Renal cortex interstitium (tissue), 15 donors: ENCODE measurements at places on chromosomes 6 and 20. TPM values are rescaled to one million over a fixed set of nuclear protein-coding genes. Genes with fewer than 3 reads are reported as not detected.
A peak's percentile ranks its signal among the peaks of the same experiment; 100 is the strongest.

DNA sequence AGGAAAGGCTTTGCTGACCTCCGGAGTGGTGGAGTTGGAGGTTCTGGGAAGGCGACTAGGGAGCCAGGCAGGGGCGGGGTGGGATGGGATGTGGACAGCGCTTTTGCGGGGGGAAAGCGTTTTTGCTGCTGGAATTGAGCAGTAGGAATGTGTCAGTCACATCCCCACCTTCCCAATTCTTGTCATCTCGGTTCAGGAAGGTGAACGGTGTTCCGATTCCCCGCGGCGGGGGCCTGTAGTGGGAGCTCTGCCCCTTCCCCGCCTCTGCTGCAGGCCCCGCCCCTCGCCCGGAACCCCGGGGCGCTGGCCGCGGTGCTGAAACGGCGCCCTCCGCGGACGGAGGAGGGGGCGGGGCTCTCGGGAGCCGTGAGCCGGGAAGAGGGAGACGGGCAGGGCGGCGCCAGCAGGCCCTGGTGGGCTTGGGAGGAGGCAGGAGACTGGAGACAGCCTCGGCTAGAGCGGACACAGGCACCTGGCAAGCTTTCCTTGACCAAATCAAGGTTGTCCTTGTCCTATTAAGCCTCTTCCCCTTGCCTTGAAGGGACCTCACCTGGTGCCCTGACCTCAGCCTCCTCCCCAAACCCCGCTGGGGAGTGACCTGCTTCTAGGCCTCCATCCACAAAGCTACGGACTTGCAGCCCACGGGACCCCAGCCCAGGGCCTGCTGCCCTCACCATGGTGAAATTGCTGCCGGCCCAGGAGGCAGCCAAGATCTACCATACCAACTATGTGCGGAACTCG lies at the start of gene LHFPL5:
Gene LHFPL5, plus strand, starts transcription at position 357 of the 741 bp plus-strand sequence. Its CDS starts 319 bp downstream, at position 676.
- peak; percentile 60 for DNase-seq

TRIM15 gene
- 0.09 TPM for polyA plus RNA-seq

PPT2 gene
- polyA plus RNA-seq, result 48.4 TPM

- no peak for DNase-seq
Observed at GRCh38 chr6:136012943-136013342, 161.4 kb downstream of the PDE7B start.

GRCh38 chr20:57787990-57788781 lies 78.4 kb upstream of the PMEPA1 start:
- DNase-seq, result no peak
